CD4-positive, alpha-beta T cell (primary cell): ENCODE measurements at places on chromosomes 16 and 17. TPM values are rescaled to one million over a fixed set of nuclear protein-coding genes. Genes with fewer than 3 reads are reported as not detected.
A peak's percentile ranks its signal among the peaks of the same experiment; 100 is the strongest.

DNA sequence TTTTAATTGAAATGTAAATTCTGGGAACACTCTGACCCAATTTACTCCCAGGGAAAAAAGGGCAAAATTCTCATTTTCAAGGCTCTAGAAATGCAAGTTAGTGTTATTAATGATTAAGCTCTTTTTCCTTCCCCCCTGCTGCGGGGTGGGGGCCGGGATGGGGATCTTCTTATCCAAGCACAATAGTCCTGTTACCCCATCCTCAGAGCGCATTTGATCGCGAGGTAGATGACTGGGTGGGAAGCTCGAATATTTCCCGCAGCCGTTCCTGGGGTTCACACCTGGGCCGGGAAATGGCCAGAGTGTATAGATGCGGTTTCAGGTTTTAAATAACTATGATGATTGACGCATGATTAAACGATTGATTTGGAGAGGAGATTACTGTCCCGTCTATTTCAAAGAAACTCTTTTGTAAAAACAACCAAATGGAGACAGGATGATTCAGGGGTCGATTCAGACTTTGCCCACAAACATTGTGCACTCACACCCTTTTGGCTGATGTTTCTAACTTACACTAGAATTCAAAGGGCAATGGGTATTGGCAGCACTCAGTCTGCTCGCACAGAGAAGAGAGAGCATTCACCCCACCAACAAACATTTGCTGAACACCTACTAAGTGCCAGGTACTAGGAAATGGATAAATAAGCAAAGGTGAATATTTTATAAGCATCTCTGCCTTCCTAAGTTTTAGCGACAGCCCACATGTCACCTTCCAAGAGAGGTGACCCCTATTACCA, 55.0 kb downstream of the SALL1 start:
- H3K4me1 ChIP-seq, result no peaks in the 10 kb centered on the region
- H3K4me3 ChIP-seq, result no peak overlapping the region
- H3K36me3 ChIP-seq, result no peaks in the 10 kb centered on the region
- no peak for DNase-seq
- H3K27ac ChIP-seq, result no peak overlapping the region

- no peak overlapping the region for H3K4me3 ChIP-seq
- H3K27ac ChIP-seq, result no peak overlapping the region
- peaks cover 3% of the 10 kb centered on the region for H3K36me3 ChIP-seq
- DNase-seq, result no peak
- peaks cover 46% of the 10 kb centered on the region for H3K4me1 ChIP-seq
Observed at GRCh38 chr17:17739388-17740066, 58.3 kb downstream of the RAI1 start.

Gene NOXO1
- 0.99 TPM for total RNA-seq

Gene MYO15A
- total RNA-seq, result 1.2 TPM

Gene NTN3
- total RNA-seq, result not detected

DNA sequence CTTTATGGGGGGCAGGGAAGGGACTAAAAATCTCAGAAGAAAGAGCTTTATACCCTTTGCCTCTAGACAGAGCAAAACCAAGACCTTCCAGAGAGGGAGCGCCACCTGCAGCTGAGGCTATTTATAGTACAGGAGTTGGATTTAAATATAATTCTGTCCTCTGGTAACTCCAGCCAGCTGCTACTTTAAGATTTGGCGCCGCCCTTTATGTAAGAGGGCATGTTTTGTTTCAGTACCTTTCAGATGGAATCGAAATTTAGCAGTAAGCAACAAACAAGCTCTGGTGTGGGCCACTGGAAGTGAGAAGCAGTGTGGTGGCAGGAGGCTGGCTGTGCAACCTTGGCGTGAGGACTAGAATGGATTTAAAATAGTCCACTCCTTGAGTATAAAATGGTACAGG, 5.2 kb upstream of the GUCY2D start:
- DNase-seq, result no peak
- no peak overlapping the region for H3K27ac ChIP-seq
- no peak overlapping the region for H3K4me3 ChIP-seq
- no peaks in the 10 kb centered on the region for H3K36me3 ChIP-seq

DNA sequence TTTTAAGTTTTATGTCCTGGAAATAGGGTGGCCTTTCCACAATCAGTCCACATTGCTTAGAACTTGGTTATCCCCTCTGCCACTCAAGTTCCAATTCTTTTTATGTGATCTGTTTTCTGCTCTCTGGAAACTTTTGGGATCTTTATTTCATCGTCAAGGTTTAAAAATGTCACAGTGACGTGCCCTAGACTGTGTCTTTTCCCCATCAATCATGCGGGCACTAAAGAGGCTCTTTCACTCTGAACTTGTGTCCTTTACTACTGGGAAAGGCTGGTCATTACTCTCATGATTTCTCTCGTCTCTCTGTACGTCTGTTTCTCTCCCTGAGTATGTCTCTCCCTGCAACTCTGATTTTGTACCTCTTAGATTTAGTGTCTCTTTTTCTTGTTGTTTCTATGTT, 189.8 kb upstream of the AXIN2 start:
- no peak overlapping the region for H3K27ac ChIP-seq
- H3K36me3 ChIP-seq, result no peaks in the 10 kb centered on the region
- DNase-seq, result no peak
- no peak overlapping the region for H3K4me3 ChIP-seq
- no peaks in the 10 kb centered on the region for H3K27me3 ChIP-seq
- peaks cover 9% of the 10 kb centered on the region for H3K4me1 ChIP-seq

Gene GP1BA
- not detected for total RNA-seq

DNA sequence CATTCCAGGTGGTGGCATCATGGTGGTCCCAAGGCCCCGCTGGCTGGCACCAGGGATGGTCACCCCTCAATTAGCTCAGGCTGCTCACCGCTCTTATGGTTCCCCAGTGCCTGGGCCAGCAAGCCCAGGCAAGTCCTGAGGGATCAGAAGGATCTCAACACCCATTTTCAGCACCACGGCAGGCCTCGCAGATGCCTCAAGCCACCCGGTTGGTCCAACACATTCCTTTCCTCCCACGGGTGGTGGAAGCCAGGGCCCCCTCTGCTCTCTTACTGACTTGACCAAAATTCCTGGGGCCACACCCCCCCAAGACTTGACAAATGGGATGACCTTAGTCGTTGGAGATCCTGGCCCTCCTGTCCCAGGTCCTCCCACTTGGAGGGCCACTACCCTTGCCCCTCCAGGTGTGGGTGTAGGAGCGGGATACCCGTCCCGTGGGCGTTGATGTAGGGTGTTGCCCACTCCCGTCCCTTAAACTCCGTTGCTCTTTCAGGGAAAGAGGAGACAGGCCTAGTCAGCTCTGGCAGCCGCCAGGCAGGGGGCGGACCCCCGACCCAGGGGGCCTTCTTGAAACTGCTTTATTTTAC, 5.9 kb downstream of the ZNF205 start:
- no peak overlapping the region for H3K27ac ChIP-seq
- H3K4me3 ChIP-seq, result no peak overlapping the region
- DNase-seq, result no peak
- no peaks in the 10 kb centered on the region for H3K36me3 ChIP-seq
- H3K4me1 ChIP-seq, result peaks cover 4% of the 10 kb centered on the region

- H3K4me3 ChIP-seq, result no peak within 1 kb of the TSS
- H3K4me1 ChIP-seq, result peaks cover 47% of the 10 kb centered on the region
- no peaks in the 10 kb centered on the region for H3K27me3 ChIP-seq
- H3K36me3 ChIP-seq, result no peaks in the 10 kb centered on the region
- DNase-seq, result no peak
- H3K27ac ChIP-seq, result no peak within 1 kb of the TSS
Observed at GRCh38 chr17:47208744-47209488, at the start of gene MYL4. Gene MYL4, plus strand, starts transcription at chr17:47209348. Its CDS starts 75 bp downstream, at chr17:47209423.

DNA sequence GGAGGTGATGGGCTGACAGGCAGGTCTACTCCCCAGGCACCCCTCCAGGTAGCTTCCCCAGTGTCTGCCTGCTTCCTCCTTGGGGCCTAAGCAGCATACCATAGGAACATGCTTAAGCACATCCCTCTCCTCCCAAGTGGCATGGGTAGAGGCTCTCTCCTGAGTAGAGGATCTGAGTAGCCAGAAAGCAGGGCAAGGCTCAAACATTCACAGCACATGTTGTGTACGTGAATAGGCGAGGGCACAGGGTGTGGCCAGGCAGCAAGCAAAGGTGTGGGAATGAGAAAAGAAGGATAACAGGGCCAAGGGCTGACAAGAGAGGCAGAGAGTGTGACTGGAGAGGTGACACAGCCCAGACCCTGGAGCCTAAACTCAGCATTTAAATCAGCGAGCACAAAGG, 29.7 kb upstream of the GFOD2 start:
- no peak overlapping the region for H3K4me3 ChIP-seq
- H3K4me1 ChIP-seq, result no peaks in the 10 kb centered on the region
- DNase-seq, result no peak
- H3K36me3 ChIP-seq, result peaks cover 12% of the 10 kb centered on the region

DNA sequence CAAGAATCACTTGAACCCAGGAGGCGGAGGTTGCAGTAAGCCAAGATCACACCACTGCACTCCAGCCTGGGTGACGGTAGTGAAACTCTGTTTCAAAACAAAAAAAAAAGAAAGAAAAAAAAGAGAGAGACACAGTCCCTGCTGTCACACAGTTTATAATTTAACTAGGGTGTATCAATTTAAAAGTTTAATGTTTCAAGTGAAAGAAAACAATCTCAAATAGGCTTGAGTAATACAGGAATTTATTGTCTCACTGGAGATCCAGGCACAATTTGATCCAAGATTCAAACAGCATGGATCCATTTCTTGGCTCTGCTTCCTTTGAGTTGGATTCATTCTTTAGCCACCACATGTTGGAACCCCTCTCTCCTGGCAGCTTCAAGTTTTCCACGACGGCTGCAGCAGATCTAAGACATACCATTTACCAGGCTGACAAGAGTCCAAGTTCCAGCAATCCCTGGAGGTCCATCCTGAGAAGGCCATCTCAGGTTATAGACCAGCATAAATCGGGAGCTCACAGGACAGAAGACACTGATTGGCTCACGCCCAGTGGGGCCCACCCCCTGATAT, 97.5 kb downstream of the YPEL2 start:
- peaks cover 2% of the 10 kb centered on the region for H3K4me1 ChIP-seq
- no peak overlapping the region for H3K4me3 ChIP-seq
- H3K36me3 ChIP-seq, result no peaks in the 10 kb centered on the region
- DNase-seq, result no peak
- H3K27me3 ChIP-seq, result no peaks in the 10 kb centered on the region
- no peak overlapping the region for H3K27ac ChIP-seq

Gene MEFV
- 0.60 TPM for total RNA-seq

- H3K36me3 ChIP-seq, result no peaks in the 10 kb centered on the region
- no peak overlapping the region for H3K4me3 ChIP-seq
- H3K4me1 ChIP-seq, result no peaks in the 10 kb centered on the region
- no peak for DNase-seq
Observed at GRCh38 chr17:61809816-61810392, 53.4 kb downstream of the BRIP1 start.

DNA sequence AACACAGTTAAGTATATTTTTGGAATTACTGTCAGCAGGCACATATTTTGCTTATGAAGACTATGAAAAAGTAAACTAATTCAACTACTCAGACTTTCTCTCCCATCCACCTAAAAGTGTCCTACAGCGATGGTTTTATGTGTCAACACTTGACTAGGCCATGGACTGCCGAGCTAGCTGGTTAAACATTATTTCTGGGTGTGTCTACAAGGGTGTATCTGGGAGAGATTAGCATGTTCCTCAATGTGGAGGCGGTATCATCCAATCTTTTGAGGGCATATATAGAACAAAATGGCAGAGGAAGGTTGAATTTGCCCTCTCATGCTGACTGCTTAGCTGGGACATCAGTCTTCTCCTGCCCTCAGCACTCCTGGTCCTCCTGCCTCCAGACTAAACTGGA, 82.7 kb upstream of the CDYL2 start:
- H3K4me3 ChIP-seq, result no peak overlapping the region
- no peaks in the 10 kb centered on the region for H3K27me3 ChIP-seq
- DNase-seq, result no peak
- H3K27ac ChIP-seq, result no peak overlapping the region
- no peaks in the 10 kb centered on the region for H3K36me3 ChIP-seq

Gene GNGT2
- total RNA-seq, result 2.4 TPM

- DNase-seq, result no peak
- no peaks in the 10 kb centered on the region for H3K4me1 ChIP-seq
- no peak overlapping the region for H3K4me3 ChIP-seq
- H3K27ac ChIP-seq, result no peak overlapping the region
- no peaks in the 10 kb centered on the region for H3K27me3 ChIP-seq
- H3K36me3 ChIP-seq, result peaks cover 72% of the 10 kb centered on the region
Observed at GRCh38 chr17:63679214-63679613, 20.7 kb downstream of the LIMD2 start.

Gene HOXB5
- not detected for total RNA-seq

GRCh38 chr17:15480204-15480603, 12.8 kb upstream of the CDRT4 start:
- peaks cover 2% of the 10 kb centered on the region for H3K36me3 ChIP-seq
- H3K27ac ChIP-seq, result no peak overlapping the region
- no peak overlapping the region for H3K4me3 ChIP-seq
- no peaks in the 10 kb centered on the region for H3K4me1 ChIP-seq
- no peaks in the 10 kb centered on the region for H3K27me3 ChIP-seq
- no peak for DNase-seq

Gene RGS11
- total RNA-seq, result not detected

GRCh38 chr17:42979511-42980273, at the start of gene PTGES3L:
Gene PTGES3L, minus strand, starts transcription at chr17:42980080. Its CDS starts 27 bp downstream, at chr17:42980053.
- peaks cover 32% of the 10 kb centered on the region for H3K4me1 ChIP-seq
- no peaks in the 10 kb centered on the region for H3K27me3 ChIP-seq
- H3K4me3 ChIP-seq, result peak within 1 kb of the TSS; percentile 87

Gene COL1A1
- 10.0 TPM for total RNA-seq

DNA sequence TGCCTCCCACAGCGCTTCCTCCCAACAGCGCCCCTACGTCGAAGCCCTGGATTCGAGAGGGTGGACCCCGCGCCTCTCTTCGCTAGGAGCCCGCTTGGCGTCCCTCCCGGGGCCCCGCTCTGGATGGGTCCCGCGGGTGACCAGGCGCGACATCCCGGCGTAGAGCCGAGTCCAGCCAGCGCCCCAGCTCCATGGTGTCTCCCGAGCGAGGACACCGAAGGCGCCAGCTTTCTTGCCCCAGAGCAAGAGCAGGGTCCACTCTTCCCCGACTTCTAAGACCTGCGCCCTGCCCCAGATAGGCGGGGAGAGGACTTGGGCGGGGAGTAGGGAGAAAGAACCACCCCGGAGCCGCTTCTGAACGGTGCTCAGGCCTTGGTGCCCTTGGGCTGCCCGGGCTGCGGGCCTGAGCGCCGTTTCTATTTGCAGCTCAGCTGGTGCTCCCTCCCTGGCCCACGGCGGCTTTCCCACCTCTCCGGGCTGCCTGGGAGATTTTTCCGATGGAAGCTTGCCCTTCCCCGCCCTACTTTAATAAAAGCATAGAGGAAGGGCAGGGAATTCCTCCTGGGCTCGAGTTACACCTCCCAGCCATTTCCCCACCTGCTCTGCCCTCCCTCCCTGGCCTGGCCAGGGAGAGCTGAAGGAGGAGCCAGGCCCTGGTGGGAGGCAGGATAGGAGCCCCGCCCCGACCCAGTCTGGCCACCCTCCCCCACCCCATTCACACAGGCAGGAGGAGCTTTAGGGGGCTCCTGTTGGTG, 1.8 kb downstream of the MMP15 start:
- no peak overlapping the region for H3K27ac ChIP-seq
- no peak for DNase-seq
- peaks cover 29% of the 10 kb centered on the region for H3K4me1 ChIP-seq
- peaks cover 7% of the 10 kb centered on the region for H3K27me3 ChIP-seq
- peak overlapping the region; percentile 61 for H3K4me3 ChIP-seq

- peaks cover 7% of the 10 kb centered on the region for H3K27me3 ChIP-seq
- H3K4me3 ChIP-seq, result peak overlapping the region; percentile 37
- H3K4me1 ChIP-seq, result peaks cover 5% of the 10 kb centered on the region
Observed at GRCh38 chr16:73047221-73047535, 750 bp downstream of the ZFHX3 start.

Gene C17orf50
- total RNA-seq, result not detected

GRCh38 chr17:72515291-72516065, 394.7 kb downstream of the SOX9 start:
- no peaks in the 10 kb centered on the region for H3K4me1 ChIP-seq
- DNase-seq, result no peak
- no peaks in the 10 kb centered on the region for H3K36me3 ChIP-seq
- H3K4me3 ChIP-seq, result no peak overlapping the region
- peaks cover 10% of the 10 kb centered on the region for H3K27me3 ChIP-seq

Gene KRTAP2-3
- not detected for total RNA-seq
